ENCODE measurements at places on chromosomes 4 and X.

DNA sequence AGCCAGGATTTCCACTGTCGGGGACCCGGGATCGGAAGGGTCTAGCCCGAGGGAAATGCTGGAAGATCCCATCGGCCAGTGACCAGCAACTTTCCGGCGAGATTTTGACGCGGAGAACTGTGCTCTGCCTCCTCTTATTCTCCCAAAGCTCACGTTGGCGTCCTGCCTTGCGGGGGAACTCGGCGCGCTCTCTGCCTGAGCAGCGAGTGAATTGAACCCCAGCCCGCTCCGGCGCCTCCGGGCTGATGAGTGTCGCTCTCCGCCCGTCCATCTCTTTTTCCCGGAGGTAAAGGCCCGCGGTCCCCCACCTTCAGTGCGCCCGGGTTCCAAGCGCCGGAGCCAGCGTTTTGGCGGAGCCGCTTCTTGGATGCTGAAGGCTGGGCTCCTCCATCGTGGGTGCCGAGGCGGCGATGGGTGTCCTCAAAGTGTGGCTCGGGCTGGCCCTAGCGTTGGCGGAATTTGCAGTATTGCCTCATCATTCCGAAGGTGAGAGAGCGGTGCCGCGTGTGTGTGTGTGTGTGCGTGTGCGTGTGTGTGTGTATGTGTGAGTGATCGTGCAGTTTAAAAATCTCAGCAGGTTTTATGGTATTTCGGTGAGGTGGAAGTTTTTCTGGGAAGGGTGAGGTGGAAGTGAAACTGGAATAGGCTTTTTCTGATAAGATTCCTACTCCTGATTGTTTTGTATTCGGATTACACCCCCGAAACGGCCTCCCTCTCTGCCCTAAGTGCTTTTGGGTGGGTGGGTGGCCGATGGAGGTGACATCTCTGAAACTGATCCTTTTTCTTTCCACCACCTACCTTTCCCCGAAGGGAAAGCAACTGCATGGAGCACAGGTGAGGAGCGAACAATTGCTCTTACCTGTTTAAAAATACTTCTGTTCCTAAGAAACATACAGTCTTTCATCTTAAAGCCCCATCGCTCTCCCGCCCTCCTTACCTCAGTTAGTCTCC, 752 bp downstream of the FRAS1 start:
- no peak for DNase-seq

DNA sequence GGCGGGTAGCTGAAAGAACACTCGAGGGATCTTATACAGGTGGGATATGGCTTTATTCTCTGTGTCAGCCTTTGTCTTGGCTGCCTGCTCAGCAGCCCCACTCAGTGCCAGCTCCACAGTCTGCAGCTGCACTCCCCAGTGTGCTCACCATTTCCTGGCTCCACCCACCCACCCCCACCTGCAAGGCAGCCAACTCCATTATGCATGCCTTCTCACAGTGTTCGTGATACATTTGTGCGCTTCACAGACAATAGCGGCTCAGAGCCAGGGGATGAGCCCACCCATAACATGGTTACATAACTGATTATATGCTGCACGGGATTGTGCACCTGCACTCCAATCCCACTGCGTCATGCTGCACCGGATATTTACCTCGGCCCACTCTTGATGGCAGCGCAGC, 8.8 kb upstream of the TMEM128 start:
- DNase-seq, result no peak

- no peak for DNase-seq
Observed at GRCh38 chr4:704198-704891, 1.3 kb upstream of the PCGF3 start.

DNA sequence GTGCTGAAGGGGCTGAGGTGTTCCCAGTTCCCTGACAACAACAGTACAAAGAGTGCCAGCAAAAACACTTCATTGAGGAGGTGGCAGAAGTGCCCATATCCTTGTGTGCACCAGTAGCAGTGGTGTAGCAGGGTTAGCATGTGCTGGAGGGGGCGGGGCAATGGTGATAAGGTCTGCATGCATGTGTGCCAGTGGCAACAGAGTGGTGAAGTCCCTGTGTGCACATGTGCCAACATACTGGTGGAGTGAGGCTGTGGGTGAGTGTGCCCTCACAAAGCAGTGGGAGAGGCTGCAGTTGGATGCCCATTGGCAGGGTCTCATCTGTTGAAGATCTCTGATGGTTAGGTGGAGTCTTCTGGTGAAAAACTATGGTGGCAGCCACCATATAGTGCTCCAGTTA, 994.6 kb downstream of the PCDH19 start:
- no peak for DNase-seq

DNA sequence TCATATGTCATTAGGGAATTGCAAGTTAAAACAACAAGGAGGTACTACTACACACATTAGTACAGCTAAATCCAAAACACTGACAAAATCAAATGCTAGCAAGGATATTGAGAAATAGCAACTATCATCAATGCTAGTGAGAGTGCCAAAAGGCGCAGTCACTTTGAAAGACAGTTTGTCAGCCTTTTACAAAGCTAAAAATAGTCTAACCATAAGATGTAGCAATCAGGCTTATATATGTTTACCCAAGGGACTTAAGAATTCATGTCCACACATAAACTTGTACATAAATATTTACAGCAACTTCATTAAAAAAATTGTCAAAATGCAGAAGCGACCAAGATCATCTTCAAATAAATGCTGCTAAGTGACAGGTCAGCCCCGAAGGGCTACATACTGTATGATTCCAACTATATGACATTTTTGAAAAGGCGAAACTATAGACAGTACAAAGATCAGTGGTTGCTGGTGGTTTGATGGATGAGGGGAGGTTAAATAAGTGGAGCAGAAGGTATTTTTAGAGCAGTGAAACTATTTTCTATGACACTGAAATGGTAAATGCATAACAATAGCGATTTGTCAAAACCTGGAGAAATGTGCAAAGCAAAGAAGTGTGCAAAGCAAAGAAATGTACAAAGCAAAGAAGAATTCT, 704.8 kb downstream of the ARAP2 start:
- DNase-seq, result no peak

GRCh38 chr4:39565878-39566600, 38.8 kb upstream of the UGDH start:
- DNase-seq, result no peak

GRCh38 chr4:58749206-58749605, 1639.0 kb upstream of the IGFBP7 start:
- no peak for DNase-seq

DNA sequence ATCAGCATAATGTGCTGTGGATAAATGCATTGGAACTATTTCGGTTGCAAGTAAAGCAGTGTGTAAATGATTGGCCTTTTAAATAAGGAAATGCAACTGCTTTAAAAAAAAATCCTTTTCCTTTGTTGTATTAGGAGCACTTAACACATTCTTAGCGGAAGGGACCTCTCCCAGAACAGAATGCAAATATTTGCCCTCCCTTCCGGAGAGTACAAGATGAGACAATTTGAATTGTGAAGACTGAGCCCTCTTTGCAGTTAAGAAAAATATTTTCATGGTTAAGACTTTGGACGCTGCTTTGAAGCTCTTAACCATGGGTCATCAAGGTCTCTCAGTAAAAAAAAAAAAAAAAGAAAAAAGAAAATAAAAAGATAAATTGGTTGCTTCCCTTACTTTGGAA, 9.5 kb upstream of the NOX1 start:
- no peak for DNase-seq

DNA sequence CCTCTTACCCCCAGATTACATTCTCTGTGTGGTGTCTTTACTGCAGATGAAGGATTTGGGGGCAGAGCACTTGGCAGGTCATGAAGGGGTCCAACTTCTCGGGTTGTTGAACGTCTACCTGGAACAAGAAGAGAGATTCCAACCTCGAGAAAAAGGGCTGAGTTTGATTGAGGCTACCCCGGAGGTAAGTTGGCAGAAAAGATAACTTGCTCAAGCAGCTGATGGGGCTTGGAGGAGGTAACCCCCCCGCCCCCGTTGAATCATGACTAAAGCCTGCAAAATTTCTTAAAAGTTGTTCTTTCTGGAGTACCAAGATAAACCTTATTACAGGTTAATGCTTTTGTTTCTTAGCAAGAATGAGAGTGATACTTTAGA, 1.5 kb downstream of the CCNG2 start:
- DNase-seq, result no peak

GRCh38 chrX:39602195-39602594, 495.6 kb downstream of the BCOR start:
- DNase-seq, result no peak

DNA sequence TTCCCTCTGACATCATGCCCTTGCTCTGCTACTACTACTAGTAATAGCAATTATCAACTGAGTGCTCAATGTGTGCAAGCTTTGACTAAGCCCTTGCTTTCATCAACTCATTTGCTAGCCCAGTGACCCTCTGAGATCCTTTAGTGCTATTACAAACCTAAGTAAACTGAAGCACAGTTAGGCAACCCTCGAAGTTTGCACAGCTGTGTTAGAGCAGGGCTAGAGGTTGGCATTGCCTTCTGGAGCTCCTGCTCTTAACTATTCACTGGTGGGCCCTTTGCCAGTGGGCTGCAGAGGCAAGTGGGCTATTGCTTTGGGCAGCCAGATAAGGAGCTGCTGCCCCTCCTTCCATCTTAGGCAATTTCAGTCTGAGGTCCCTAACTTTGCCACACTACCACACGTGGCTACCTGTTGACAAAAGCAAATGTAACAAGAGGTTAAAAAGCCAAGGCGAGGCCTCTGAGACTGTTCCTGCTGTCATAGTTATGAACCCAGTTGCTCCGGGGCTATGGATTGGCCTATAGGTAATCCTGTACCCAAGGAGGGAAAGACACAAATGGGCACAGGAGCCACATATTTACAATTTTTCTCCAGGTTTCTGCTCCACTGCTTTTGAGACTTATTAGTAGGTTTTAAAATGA, 41.5 kb upstream of the ANKRD50 start:
- no peak for DNase-seq

DNA sequence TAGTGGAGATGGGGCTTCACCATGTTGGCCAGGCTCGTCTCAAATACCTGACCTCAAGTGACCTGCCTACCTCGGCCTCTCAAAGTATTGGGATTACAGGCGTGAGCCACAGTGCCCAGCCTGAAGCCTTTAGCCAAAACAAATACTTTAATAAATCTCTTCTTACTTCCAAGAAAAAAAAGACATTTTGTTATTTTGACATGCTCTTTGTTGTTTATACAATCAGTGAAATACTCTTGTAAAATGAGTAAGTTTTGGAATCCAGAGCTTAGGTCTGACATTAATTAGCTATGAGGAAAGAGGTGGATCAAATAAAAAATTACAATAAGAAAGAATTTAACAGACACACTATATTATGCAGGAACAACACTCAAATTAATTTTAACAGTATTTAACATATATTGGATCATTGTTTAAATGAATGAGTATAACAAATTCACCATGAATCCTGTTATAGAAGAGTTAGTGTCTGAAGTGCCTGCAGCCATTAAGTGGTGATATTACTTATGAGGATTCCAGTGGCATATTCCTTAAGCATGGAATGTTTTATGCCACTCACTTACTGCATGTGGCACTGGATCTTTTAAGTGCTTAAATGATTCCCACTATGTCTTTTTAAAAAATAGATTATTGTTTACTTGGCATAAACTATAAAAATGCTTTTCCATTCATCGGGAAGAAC, 260.1 kb upstream of the GIMD1 start:
- no peak for DNase-seq

DNA sequence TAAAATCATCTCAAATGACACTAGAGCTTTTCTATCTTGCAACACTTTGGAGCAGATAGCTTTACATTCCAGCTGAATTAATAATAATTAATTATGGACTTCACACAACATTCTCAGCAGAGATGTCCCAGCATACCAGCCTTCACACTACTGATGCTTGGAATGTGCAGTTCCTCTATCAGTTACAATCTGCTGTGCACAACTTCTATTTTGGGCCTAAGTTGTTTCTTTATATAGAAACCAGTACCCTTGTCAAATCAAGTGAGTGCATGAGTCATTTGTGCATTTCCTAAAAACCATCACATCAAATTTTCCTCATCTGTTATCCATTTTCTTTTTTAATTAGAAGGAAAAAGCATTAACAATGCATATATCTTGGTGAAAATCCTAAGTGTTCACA, 8.8 kb upstream of the RASL11B start:
- DNase-seq, result no peak

DNA sequence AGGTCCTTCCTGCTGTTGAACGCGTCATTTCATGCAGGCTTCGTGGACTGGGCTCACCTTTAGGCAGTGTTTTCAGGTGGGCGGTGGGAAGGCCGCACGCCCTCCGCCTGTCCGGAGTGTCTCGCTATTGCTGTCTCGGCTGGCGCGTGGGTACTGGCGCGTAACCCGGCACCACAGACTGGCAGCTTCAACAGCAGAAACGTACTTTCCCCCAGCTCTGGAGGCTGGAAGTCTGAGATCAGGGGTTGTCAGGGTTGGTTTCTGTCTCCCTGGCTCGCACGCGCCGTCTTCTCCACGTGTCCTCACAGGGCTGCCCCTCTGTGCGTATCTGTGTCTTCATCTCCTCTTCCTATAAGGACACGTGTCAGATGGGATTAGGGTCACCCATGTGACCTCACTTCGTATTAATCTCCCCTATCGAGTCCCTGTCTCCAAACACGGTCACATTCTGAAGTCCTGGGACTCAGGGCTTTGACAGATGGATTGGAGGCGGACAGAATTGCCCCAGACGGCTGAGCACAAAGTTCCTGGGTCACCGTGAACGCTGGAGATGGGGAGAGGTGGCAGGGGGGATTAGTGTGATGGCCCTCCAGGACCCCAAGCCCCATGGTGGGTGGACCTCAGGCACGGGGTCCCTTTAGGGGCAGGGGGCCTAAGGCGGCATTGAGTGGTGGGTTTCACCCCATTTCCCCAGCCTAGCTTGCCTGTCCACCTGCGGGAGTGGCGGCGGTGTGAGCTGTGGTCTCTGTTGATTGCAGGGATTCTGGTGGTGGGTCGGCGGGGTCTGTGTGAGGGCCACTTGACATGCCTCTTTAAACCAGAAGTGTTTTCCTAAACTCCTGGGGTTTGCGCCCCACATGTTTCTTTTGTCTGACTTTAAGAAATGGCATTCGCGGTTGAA, 83.4 kb upstream of the LRPAP1 start:
- DNase-seq, result no peak

- no peak for DNase-seq
Observed at GRCh38 chr4:21577056-21577455, 371.5 kb downstream of the KCNIP4 start.

DNA sequence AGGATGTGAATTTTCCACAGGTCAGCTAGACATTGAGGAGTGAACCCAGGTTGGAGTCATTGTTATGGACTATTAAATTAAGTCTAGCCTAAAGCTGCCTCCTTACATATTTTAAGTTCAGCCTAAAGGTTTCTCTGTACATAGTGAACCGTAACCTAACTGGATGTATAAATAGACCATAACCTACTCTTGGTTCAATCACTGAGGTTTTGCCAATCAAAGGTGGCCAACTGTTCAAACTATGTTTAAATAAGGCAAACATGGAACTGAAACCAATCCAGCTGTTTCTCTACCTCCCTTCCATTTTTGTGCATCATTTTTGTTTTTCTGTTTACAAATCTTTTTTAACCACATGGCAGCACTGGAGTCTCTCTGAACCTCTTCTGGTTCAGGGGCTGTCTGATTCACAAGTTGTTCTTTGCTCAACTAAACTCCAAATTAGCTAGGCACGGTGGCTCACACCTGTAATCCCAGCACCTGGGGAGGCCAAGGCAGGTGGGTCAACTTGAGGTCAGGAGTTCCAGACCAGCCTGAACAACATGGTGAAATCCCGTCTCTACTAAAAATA, 43.9 kb upstream of the SFRP2 start:
- no peak for DNase-seq

GRCh38 chrX:130539721-130540321, 138.0 kb downstream of the RBMX2 start:
- DNase-seq, result no peak

- no peak for DNase-seq
Observed at GRCh38 chrX:19807414-19807813, 80.0 kb downstream of the SH3KBP1 start.

Data from stimulated activated CD4-positive, alpha-beta T cell treated with anti-CD3 and anti-CD28 coated beads, Interleukin-2, amount 100 ng/mL, for 4 hours (primary cell).